ENCODE measurements at places on chromosomes 13 and 19.
A peak's percentile ranks its signal among the peaks of the same experiment; 100 is the strongest.

- no peak for DNase-seq
Observed at GRCh38 chr19:1377176-1377964, 6.3 kb upstream of the NDUFS7 start.

- DNase-seq: no peak
Observed at GRCh38 chr13:50080203-50080910, 65.1 kb downstream of the KCNRG start.

DNA sequence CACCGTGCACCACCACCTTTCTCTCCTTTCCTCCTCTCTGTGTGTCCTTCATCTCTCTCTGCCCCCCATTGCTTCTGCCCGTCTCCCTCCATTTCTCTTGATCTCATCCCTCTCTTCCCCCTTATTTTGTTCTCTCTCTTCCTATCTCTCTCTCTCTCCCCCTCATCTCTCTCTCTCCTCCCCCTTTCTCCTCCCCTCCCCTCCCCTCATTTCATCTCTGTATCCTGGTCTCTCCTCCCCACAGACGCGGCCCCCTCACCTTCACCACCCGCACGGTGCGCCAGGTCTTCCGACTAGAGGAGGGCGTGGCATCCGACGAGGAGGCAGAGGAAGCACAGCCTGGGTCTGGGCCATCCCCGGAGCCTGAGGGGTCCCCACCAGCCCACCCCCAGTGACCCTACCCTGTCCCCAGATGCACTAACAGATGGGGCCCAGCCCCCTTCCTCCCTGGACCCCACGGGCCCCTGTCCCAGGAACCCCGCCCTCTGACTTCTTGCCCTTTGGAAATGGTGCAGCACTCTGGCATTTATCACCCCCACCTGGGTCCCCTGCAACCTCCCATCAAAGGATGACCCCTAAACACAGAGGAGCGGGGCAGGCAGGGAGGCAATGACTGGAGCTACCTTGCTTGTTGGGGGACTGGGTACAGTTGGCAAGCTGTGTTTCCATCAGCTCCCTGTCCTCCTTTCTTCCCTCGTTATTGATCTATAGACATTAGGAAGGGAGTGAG, 19.6 kb downstream of the KCNC3 start:
- DNase-seq: no peak

- DNase-seq: no peak
Observed at GRCh38 chr19:45283443-45284033, 32.5 kb downstream of the MARK4 start.

DNA sequence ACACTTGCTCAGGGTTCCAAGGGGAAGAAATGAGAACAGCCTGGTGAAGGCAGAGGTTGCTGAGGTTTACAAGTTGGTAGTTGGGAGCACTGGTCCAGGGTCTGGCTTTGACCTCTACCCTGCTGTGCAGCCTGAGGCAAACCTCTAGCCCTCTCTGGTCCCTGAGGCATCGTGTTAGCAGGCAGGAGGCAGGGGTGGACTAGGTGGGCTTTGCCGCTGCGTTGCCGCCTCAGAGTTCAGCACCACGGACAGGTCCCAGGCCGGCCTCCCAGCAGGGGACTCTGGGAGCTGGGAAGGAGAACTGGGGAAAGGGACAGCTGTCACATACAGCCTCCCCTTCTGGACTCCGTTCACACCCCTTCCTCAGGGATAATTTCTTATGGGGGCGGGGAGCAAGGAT, 3.1 kb downstream of the NCAN start:
- no peak for DNase-seq

- no peak for DNase-seq
Observed at GRCh38 chr13:36385489-36385888, 39.3 kb upstream of the SPART start.

DNA sequence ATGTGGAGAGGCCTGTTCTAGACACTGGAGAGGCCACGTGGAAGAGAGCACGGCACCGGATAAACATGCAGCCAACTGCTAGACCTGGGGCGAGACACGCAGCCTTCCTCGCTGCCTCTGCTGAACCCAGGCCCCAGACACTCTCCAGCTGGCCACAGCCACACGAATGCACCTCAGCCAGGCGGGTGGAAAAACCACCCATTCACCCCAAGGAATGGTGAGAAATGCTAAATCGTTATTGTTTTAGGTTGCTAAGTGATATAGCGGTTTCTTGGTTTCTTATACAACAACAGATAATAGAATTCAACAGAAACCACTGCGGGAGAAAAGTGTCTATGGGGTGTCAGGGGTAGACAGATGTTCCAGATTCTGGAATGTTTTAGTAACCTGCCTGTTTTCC, 52.5 kb downstream of the STK24 start:
- no peak for DNase-seq

DNA sequence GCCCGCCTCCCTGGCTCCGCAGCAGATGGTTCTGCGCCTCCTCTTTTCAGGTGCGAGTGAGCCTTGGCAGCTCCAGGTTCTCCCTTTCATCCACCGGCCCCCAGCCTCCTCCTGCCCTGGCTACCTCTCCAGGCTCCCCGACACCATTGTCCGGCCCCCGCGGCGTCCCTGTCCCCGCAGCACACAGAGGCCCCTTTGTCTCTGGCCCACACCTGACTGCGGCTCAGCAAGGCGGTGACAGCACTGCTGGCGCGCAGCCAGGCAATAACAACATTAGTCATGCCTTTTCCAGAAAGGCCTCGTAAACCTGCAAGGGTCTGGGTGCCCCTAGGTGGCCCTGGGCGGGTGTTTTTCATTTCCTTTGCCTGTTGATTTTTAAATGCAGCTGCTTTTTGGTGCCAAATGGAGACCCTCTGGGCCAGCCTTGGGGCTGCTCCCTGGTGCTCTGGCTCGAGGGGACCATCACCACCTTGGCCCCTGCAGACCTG, 73.2 kb upstream of the MEDAG start:
- no peak for DNase-seq

DNA sequence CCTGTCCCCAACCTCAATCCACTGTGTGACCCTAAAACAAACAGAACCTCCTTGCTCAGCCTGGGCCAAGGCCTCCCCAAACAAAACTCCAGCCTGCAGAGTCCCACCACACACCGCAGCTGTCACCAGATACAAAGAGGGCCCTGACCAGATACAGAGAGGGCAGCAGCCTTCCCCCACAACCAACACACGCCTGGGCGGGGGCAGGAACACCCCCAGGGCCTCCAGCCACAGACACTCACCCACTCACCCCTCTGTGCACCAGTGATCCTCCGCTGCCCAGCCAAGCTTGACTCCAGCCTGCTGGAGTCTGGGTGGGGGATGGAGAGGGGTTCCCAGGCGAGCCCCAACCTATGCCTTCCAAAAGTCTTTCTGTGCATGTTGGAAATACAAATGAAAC, 5.9 kb upstream of the CIRBP start:
- no peak for DNase-seq

DNA sequence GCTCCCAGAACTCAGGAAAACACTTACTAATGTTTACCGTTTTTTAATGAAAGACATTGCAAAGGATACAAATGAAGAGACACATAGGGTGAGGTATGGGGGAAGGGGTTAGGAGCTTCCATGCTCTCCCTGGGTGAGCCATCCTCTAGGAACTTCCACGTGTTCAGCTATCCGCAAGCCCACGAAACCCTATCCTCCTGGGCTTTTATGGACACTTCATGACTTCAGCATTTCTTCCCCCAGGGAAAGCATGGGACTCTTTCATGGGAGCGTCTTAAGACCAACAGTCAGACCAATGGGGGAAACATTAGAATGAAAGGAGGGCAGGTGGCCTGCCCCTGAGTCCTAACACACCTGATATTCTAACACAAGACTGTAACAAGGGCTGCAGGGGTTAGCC, 6.6 kb upstream of the ESD start:
- no peak for DNase-seq

DNA sequence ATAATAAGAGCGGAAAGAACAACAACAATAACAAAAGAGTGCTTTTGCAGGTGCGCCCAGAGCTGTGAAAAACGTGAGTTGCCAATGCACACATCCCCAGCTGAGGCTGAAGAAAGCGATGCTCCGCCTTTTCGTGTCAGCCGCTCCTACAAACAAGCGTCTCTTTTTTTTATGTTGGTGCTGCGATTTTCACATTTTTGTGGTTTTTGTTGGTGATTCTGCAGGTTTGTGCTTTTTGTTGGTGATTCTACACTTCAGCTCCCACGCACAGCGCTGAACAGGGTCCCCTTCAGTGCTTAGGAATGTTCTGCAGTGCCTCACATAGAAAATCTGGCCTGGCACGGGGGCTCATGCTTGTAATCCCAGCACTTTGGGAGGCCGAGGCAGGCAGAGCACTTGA, 7.3 kb upstream of the SBK3 start:
- peak; percentile 18 for DNase-seq

DNA sequence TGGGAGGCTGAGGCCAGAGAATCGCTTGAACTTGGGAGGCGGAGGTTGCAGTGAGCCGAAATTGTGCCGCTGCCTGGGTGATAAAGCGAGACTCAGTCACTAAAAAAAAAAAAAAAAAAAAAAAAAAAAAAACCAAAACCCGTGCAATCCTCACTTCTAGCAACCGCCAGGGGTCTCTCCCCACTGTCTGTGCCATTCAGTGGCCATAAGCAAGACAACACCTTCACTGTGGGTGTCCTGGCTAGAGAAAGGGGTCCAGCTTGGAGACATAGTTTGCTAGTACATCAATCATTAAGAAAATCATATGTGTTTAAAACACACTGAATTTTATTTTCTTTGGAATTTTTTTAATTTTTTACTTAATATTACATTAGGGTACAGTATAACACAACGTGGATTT, 68.2 kb downstream of the RASL11A start:
- no peak for DNase-seq

DNA sequence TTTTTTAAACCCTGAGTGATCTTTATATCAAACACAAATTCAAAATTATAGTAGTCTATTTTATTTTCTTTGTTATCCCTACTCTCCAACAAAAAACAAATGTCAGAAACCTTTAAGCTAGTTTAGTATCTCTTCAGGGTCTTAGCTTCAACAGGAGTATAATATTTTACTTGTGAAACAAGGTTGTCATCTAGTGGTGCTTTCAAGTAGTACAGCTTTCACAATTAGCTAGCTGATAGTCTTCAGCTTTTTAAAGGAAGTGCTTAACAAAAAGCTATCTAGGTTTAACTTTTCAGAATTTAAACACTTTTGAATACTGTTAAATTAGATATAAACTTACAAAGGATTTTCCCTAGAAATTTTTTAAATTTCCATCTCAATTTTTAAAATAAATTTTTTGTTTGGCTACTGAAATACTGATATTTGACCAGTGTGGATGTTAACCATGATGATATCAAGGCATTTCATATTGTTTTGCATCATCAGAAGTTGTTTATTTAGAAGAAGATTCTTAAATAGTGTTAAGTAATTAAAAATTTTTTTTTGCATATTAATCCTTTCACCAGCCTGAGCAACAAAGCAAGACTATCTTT, 34.2 kb downstream of the TDRD3 start:
- peak; percentile 40 for DNase-seq

DNA sequence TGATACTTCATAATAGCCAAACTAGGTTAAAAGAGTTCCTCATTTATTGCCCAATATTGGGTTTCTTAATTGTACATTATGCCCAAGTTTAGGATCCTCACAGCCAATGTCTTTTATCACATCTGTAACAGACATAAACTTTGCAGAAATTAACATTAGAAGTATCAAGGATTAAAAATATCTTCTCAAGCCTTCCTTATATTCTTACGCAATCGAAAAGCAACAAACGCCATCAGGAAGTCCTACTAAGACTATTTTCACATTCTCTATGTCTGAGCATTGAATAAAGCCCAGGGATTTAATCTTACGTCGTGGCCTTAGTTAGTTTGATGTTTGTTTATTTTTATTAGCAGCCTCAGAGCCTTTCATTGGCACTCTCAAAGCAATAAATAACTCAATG, 1660.4 kb upstream of the MIR17HG start:
- no peak for DNase-seq

- no peak for DNase-seq
Observed at GRCh38 chr13:88925954-88926353, 1254.8 kb downstream of the SLITRK5 start.

DNA sequence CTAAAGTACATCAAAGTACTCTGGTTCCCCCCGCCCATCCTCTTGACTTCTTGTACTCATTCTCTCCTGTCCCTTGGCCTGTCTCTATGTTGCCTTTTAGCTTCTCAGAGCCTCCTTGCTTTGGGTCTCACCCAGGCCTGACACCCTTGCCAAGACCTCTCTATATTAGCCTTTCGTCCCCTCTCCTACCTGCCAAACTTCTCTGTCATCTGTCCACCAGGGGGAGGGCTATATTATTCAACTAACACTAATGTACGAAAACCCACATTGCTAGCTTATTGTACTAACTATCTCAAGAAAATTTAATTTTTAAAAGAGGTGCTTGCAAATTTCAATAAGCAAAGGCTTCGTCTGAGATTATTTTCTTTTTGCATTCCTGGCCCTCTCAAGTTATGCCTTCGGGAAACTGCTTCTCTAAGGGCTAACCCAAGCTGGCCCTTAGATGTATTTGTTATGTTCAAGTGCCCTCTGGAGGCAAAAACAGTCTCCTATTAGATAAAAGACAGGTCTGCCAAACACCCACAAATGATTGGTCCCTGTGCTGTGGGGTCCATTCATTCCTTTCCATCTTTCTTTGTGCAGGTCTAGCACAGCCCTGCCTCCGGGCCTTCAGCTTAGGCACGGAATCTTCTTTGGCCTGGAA, 6.3 kb upstream of the MRPS31 start:
- no peak for DNase-seq

- DNase-seq: no peak
Observed at GRCh38 chr19:18366021-18366435, 19.9 kb upstream of the GDF15 start.

DNA sequence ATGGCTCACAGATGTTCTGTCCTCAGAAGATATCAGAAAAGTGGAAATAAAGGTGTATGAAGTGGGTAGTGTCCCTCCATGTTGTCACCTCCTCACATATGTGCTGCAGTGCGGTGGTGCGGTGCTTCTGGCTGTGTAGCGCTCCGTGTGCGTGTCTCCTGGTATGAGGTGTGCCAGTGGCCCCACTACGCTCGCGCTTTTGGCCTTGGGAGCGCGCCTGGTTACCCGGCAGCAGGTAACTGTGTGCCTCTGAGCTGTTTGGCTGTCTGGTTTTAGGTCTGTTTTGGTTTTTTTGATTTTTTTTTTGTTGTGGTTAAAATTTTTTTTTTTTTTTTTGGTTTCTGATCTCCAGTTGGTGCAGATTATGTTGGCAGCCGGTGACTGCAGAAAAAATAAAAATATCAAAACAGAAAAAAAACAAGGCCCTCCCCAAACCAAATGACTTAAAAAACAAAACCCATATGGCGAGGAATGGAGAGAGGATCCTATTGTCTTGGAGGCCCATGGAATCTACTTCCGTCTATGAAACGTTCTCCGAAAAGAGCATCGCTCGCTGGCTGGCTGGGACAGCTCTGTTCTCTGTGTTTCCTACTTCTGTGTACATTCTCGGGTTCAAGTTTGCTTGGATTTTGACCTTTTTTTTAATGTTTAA, 7.9 kb downstream of the HNRNPL start:
- no peak for DNase-seq

- no peak for DNase-seq
Observed at GRCh38 chr13:32037471-32037870, 5.9 kb downstream of the FRY start.

DNA sequence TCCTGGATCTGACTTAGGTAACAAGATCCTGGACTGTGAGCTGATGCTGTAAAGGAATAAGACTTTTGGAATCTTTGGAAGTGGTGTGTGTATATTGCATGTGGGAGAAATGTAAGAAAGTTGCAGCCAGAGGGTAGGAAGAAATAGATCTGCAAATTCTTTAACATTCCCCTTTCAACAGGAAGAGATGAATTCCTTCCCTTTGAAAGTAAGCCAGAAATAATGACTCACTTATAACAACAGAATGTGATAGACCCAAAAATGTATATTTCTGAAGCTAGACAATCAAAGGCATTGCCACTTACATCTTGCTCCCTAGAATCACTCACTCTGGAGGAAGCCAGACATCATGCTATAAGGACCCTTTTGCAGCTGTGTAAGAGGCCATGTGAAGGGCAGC, 9.8 kb upstream of the SIAH3 start:
- no peak for DNase-seq
